NCI-H1694 (cell line): ENCODE measurements at places on chromosomes 5 and 9.
A peak's percentile ranks its signal among the peaks of the same experiment; 100 is the strongest.

DNA sequence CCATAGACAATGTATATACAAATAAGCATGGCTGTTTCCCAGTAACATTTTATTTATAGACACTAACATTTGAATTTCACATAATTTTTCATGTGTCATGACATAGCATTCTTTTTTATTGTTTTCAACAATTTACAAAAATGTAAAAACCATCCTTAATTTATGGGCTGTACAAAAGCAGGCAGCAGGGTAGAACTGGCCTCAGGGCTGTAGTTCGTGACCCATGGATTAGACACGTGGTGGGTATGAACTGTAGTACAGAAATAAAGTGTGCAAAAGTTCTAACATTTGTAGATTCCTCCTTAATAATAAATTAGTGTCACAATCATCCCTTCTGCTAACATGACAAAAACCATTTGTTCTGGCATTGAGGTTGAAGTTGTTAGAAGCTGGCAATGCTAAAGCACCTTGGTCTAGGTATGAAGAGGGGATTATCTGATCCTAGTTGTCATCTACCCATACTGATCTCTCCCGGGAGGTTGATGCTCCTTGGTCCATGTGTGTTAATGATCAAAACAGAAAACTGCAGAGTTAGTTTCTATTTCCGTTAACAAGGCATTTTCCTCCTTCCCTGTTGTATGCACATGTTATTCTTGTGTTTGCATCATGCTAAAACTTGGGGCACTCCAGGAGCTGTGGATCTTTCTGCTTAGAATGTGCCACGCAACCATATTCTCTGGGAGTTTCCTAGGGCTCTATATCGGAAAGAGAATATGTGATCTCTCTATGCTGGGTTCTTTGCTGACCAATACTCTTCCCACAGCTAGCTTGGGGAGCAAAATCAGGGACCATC is 917.6 kb downstream of the TLE1 start:
- DNase-seq = no peak

DNA sequence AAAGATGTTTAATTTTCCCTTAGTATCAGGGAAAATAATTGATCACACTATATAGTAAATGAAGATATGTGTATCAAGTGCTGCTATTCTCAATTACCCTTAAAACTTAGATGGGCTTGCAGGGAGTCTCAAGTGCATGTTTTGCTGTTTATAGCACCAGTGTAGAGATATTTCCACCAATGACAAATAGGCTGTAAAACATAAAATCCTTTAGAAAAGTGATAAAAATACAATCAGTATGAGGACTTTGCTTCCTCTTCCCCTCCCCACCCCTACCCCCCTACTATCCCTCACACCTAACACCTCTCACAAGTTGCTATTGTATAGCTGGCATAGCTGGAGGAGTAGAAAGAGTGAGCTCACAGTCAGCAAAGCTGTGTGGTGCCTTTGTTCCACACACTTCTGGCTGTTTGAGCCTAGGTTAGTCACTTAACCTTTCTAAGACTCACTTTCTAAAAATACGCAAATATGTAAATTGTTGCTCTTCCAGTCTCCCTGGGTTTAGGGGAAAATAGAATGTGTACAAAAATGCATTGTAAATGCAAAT is 93.1 kb downstream of the PDE4D start:
- DNase-seq = no peak

DNA sequence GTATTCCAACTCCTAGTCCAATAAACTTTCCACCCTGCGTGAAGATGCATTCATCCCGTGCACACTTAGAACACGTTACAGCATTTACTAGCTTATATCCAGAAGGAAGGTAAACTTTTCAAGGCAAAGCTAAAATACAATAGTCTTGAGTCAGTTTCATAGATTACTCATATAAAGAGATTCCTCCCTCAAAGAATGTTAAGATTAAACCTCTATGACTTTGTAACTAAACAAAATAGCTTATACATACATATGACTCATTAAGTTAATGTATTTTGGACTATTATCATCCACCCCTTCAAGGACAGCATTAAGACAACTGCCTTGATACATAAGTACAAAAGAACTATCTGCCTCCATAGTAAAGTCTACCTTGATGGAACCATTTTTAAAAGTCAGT is 36.1 kb downstream of the TLE1 start:
- DNase-seq = no peak

DNA sequence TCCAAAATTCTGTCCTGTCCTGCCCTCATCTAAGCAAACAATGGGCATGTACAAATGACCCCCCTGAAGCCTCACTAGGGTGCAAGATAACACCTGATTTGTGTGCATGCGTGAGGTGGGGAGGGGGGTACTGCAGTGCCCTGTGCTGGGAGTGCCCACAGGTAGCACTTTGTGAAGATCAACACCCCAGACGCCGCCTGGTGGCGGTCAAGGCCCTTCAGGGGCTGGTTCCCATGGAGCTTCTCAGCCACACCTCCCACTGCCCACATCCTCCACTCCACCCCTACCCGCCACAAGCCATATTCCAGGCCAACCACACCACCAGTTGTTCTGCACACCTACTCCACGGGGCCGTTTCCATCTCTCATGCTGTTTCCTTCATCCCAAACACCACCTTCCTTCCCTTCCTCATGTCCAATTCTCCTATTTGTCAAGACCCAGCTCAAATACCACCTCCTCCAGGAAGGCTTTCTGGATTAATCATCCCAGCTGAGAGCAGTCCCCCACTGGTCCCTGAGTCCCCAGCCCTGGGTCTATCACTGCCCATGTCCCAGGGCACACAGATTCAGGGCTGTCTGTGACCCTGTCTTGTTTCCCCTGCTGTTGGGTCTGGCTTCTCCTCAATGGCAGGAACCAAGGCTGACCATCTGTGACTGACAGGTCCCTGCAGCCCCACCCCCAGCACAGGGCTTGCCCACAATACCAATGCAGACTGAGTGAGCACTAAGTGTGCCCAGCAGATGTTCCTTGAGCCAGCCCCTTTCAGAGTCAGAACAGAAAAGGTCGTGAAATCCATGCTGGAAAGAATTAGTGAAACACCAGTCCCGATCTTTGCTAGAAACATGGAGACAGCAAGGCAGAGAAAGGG is 178.4 kb downstream of the PAX5 start:
- DNase-seq = no peak

GRCh38 chr9:17116400-17116837 is 18.4 kb upstream of the CNTLN start:
- peak; percentile 22 for DNase-seq

DNA sequence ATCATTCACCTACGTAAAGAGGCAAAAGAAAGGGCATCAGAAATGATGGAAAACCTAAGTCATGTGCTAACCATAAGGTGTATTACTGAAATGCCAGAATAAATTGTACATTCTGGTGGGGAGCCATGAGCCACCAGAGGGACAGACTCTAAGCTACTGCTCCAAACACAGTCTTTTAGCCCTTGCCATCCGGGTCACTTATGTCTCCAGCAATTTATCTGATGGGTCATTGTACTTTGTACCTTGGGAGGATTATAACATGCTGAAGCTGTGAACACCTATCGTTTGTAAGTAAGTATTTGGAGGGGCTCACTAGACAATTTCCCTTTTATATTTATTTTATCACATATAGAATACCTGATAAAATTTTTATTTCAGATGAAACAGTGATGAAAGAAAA is 495.1 kb downstream of the KIF4B start:
- no peak for DNase-seq

DNA sequence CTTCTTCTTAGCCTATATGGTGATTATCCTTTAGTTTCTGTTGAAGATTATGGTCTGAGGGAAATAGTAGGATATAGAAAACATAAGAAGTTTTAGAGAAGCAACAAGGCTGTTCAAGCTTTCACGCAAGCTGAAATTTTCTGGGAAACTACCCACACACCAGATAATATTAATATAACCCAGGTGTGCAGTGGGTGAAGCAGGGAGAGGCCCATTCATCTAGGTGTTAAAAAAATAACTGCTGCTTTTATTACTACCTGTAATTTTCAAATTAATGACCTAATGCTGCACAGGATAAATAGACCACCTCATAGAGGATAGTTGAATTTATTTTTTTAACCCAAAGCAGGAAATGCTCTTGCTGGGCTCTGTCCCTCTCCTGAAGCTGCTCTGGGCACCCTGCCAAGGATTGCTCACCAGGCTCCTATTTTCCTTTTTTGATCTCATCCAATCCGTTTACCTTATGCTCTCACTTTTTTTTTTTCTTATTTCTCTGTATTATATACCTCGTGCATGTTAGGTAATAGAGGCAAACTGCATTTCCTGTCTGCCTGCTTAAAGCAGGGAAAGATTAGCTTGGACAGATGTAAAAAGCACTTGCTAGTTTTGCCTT is 124.3 kb upstream of the SLC12A2 start:
- peak; percentile 57 for DNase-seq

DNA sequence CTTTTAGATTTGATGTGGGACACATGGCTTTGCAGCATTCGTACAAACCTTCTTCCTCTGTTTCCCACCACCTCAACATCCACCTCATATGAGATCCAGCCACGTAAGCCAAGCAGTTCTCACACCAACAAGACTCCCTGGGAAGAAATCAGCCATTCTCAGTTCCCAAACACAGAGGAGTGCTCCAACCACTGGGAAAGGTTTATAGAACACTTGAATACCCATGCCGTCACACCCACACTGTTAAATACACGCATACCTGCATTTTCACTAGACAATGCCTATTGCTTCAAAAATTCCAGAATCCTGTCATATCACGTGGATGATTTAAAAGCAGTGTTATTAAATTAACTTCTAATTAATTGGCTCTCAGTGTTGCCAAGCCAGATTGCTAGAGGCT is 347.3 kb downstream of the ENC1 start:
- DNase-seq = no peak

GRCh38 chr9:79912318-79913070 is 340.7 kb downstream of the TLE4 start:
- DNase-seq = no peak

- DNase-seq = no peak
These were observed 758.5 kb upstream of the CTNND2 start for GRCh38 chr5:12662545-12663314.

- DNase-seq = no peak
These were observed 8.8 kb downstream of the TENT4A start for GRCh38 chr5:6722015-6722414.

- no peak for DNase-seq
These were observed 53.5 kb downstream of the NIPSNAP3B start for GRCh38 chr9:104817437-104817836.

DNA sequence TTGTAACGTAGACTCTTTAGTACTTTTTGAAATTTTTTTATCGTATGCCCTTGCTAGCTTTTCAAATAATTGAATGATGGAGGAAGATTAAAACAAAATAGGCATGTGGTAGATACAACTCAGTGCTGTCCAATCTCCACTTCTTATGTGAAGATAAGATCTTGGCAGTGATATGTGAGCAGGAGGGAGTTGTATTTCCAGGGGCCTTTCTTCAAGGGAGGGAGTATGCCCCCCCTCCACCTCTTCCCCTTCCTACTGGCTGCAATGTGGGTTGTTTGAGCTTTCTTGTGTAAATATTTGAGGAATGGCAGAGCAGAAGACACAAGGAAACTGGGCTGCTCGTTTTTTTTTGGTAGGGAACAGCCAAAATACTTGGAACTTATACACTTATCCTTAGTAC is 374.9 kb downstream of the PSAT1 start:
- no peak for DNase-seq

- DNase-seq = no peak
These were observed 8.6 kb upstream of the SV2C start for GRCh38 chr5:76074487-76075065.

DNA sequence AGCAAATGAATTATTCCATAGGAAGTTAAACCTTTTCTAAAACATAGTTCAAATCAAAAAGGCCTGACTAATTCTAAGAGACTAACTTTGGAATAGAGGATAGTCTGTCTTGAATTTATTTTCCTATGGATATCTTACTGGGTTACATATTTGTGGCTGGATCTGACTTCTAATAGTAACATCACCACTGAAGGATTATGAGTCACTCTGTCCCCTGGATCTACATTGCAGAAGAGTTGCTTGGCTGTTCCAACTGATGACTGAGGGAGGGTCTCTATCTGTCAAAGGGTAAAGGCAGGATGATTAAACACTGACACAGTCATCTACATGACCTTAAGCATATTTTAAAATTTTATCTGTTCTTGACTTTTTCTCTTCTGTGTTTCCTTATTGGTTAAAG is 119.6 kb upstream of the FST start:
- DNase-seq = no peak

DNA sequence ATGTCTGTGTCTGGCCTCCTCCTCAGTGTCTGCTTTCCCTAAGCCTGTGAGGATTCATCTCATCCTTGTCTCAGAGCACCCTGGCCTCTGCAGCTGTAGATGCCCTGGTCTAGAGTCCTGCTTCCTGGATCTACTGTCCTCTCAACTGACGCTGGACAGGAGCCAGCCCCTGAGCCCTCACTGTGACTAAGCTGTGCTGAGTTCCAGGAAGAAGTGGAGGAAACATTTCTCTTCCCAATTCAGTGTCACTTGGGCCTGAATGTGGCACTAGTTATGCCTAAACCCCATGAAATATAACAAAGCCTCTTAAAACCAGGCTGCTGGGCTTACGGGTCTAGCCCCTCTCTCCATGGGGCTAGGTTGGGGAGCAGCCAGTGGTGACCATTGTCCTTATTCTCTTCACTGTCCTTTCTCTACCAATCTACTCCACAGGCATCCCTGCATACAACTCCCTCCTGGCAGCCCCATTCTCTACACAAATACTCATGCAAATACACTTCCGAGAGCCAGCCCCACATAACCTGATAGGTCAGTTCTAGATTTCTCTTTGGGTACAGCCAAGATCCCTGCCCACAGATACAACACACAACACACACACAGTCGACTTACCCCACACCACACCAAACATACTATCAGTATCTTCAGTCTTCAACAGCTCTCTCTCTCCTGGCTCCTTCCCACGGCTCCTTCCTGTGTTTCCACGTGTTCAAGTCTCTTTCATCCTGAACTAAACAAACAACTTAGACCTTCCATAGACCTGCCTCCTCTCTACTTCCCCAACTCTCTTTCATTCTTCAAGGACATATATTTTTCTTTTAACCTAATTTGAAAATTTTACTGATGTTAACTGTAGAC is 220.8 kb downstream of the SNX18 start:
- DNase-seq = no peak

GRCh38 chr9:18566121-18566520 is 92.2 kb downstream of the ADAMTSL1 start:
- DNase-seq = no peak

DNA sequence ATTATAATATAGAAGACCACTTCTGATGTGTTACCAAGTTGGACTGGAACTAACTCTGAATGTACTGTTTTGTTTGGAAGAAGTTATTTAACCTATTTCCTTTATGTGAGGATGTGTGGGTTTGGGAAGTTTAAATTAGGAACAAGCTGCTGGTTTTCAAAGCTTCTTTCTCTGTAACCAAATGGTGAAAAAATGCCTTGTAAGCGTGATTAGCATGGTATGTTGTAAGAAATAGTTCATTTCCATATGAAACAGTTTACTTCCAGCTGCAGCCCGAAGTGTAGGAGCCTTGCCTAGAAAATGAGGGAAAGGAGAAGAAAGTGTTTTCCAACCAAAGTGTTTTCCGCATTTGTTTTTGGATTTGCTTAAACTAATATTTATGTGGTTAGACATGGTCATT is 36.0 kb downstream of the TTC1 start:
- DNase-seq = no peak

GRCh38 chr5:164627021-164627420 is 1121.6 kb downstream of the MAT2B start:
- DNase-seq = no peak
